ENCODE measurements at places on chromosomes 7 and 10.
A peak's percentile ranks its signal among the peaks of the same experiment; 100 is the strongest.

DNA sequence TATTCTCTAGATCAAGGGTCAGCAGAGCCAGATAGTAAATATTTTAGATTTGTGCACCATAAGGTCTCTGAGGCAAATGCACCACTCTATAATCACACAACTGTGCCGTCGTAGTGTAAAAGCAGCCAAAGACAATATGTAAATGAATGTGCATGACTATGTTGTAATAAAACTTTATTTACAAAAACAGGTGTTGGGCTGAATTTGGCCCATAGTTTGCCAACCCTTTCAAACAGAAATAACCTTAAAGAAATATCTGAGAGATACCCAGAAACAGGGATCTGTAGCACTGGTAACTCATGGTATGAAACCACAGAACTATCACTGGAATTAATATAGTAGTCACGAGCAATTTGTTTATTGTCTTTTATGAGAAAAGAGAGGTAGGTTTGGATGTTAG, 86.0 kb downstream of the ARID5B start:
- H3K4me1 ChIP-seq = peaks cover 18% of the 10 kb centered on the region
- no peaks in the 10 kb centered on the region for H3K36me3 ChIP-seq
- no peaks in the 10 kb centered on the region for H3K27me3 ChIP-seq

GRCh38 chr10:8103543-8103942, 49.1 kb downstream of the GATA3 start:
- H3K27me3 ChIP-seq = no peaks in the 10 kb centered on the region
- H3K4me3 ChIP-seq = no peak overlapping the region
- H3K4me1 ChIP-seq = peaks cover 4% of the 10 kb centered on the region

GRCh38 chr10:133318494-133319127, 9.9 kb downstream of the ZNF511 start:
- H3K27me3 ChIP-seq = no peaks in the 10 kb centered on the region
- DNase-seq = peak; percentile 74
- no peak overlapping the region for H3K27ac ChIP-seq
- H3K4me1 ChIP-seq = no peaks in the 10 kb centered on the region
- no peaks in the 10 kb centered on the region for H3K36me3 ChIP-seq

- H3K36me3 ChIP-seq = no peaks in the 10 kb centered on the region
- H3K27me3 ChIP-seq = no peaks in the 10 kb centered on the region
- H3K4me3 ChIP-seq = no peak overlapping the region
Observed at GRCh38 chr10:112584276-112584675, 137.3 kb downstream of the VTI1A start.

- peak; percentile 11 for DNase-seq
- no peak overlapping the region for H3K27ac ChIP-seq
- H3K36me3 ChIP-seq = no peaks in the 10 kb centered on the region
- H3K27me3 ChIP-seq = peaks cover 5% of the 10 kb centered on the region
- H3K4me3 ChIP-seq = no peak overlapping the region
- H3K4me1 ChIP-seq = peaks cover 5% of the 10 kb centered on the region
Observed at GRCh38 chr10:1706711-1707110, 30.6 kb downstream of the ADARB2 start.

GRCh38 chr7:150410131-150410530, 31.0 kb downstream of the ZNF775 start:
- no peak overlapping the region for H3K27ac ChIP-seq
- H3K4me3 ChIP-seq = no peak overlapping the region
- H3K36me3 ChIP-seq = peaks cover 3% of the 10 kb centered on the region
- DNase-seq = no peak
- H3K4me1 ChIP-seq = peaks cover 17% of the 10 kb centered on the region

GRCh38 chr7:127886248-127886647, 145.0 kb downstream of the LRRC4 start:
- peaks cover 26% of the 10 kb centered on the region for H3K36me3 ChIP-seq
- H3K4me1 ChIP-seq = no peaks in the 10 kb centered on the region
- H3K4me3 ChIP-seq = no peak overlapping the region
- no peaks in the 10 kb centered on the region for H3K27me3 ChIP-seq

DNA sequence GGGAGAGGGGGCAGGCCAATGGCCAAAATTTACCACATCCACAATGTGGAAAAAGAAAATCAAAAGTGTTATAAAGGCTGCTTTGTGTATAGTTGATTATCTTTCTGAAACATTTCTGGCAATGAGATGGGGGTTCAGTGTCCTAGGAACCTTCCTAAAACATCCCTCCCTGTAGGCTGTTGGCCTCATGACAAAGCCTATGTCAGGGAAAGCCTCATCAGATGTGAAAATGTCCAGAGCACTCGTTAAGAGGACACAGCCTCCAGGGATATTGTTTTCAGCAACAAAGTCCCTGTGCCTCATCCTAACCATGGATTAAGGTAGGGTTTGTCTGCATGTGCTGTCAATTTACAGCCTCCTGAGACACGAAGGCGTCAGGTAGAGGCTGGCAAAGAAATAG, 17.0 kb downstream of the SUN3 start:
- H3K27ac ChIP-seq = no peak overlapping the region
- H3K4me1 ChIP-seq = no peaks in the 10 kb centered on the region
- H3K27me3 ChIP-seq = no peaks in the 10 kb centered on the region
- DNase-seq = no peak
- H3K36me3 ChIP-seq = no peaks in the 10 kb centered on the region

- DNase-seq = no peak
- H3K27me3 ChIP-seq = no peaks in the 10 kb centered on the region
- no peak overlapping the region for H3K4me3 ChIP-seq
- H3K36me3 ChIP-seq = no peaks in the 10 kb centered on the region
- H3K4me1 ChIP-seq = no peaks in the 10 kb centered on the region
Observed at GRCh38 chr7:82410461-82410860, 33.1 kb downstream of the CACNA2D1 start.

DNA sequence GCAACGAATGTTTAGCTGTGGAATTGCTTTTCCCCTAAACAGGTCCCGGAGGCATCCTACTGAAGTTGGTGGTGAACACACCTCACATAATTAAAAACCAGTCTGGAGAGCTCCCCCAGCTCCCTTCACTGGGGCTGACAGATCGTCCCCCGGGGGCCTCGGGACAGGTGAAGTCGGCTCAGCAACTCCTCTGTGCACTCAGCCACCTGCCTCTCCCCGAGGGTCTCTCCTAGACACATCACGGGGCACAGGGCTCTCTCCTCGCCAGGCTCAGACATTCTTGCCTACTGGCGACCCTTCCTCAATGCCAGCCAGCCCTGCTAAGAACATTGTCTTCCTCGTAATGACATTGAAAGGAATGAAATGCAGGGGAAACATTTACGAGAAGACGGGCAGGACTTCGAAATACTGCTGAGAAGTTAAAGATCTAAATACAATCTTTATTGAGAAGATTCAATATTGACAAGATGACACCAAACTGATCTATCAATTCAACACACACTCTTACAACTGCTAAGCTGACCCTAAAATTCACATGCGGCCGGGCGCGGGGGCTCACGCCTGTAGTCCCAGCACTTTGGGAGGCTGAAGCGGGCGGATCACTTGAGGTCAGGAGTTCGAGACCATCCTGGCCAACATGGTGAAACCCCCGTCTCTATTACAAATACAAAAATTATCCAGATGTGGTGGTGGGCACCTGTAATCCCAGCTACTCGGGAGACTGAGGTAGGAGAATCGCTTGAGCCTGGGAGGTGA, 88.1 kb upstream of the DNAAF5 start:
- H3K27me3 ChIP-seq = no peaks in the 10 kb centered on the region
- no peak overlapping the region for H3K4me3 ChIP-seq
- no peaks in the 10 kb centered on the region for H3K36me3 ChIP-seq
- no peak for DNase-seq
- no peaks in the 10 kb centered on the region for H3K4me1 ChIP-seq

- H3K27ac ChIP-seq = no peak overlapping the region
- no peak overlapping the region for H3K4me3 ChIP-seq
- no peaks in the 10 kb centered on the region for H3K4me1 ChIP-seq
- no peaks in the 10 kb centered on the region for H3K27me3 ChIP-seq
- no peaks in the 10 kb centered on the region for H3K36me3 ChIP-seq
Observed at GRCh38 chr10:15158448-15158847, 10.0 kb downstream of the NMT2 start.

- no peak overlapping the region for H3K27ac ChIP-seq
- DNase-seq = no peak
- no peak overlapping the region for H3K4me3 ChIP-seq
Observed at GRCh38 chr7:84847790-84848189, 339.1 kb downstream of the SEMA3D start.

DNA sequence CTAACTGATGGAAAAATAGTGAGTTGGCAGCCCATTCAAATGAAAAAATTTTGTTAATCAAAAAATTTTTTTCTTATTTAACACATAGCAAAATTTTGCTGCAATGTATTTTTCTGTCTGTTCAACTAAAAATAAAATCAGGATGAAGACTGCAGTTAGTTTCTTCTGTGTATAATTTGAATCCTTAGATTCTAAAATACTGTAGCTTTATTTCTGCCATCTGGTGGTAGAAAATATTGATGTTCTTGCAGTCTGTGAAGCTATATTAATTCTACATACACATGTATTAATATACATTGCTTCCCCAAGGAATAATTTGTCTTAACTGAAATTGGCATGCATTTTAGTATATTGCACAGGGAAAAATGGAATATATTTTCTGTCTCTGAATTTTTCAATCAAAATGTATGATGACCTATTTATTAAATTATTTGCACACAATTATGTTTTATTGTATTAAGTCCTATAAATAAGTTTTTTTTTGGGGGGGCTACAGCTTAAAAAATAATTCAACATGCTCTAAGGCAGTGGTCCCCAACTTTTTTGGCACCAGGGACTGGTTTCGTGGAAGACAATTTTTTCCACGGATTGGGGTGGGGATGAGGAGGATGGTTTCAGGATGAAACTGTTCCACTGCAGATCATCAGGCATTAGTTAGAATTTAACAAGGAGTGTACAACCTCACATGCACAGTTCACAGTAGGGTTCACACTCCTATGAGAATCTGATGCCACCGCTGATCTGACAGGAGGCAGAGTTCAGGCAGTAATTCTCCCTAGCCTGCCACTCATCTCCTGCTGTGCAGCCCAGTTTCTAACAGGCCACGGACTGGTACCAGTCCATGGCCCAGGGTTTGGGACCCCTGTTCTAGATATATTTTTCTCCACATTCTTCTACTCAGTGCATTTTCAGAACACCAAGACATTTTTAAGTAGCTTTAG, 119.4 kb downstream of the GNAT3 start:
- no peaks in the 10 kb centered on the region for H3K27me3 ChIP-seq
- peak; percentile 68 for DNase-seq

- H3K36me3 ChIP-seq = no peaks in the 10 kb centered on the region
- no peaks in the 10 kb centered on the region for H3K27me3 ChIP-seq
- no peak overlapping the region for H3K27ac ChIP-seq
- no peak overlapping the region for H3K4me3 ChIP-seq
- H3K4me1 ChIP-seq = no peaks in the 10 kb centered on the region
Observed at GRCh38 chr7:82527851-82528250, 84.3 kb upstream of the CACNA2D1 start.

- H3K4me3 ChIP-seq = no peak overlapping the region
- H3K4me1 ChIP-seq = no peaks in the 10 kb centered on the region
- H3K27me3 ChIP-seq = no peaks in the 10 kb centered on the region
- DNase-seq = no peak
- H3K27ac ChIP-seq = no peak overlapping the region
Observed at GRCh38 chr10:85168243-85168642, 839.9 kb downstream of the CCSER2 start.

DNA sequence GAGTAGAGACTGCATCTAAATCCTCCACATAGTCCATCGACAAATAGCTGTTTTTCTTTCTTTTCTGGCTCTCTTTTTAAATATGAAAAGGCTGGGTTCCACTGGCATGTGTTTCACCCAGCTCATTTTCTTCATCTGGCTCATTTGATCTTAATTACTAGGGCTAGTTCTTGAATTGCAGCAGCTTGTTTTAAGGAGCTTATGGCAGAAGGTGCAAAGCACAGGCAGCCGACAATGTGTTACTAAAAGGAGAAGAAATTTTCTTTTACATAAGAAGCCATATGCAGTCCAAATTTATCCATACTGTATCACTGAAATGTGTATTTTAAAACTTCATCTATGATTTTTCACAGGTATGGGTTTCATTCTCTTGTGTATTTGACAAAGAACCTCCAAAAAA, 205.6 kb upstream of the PTER start:
- no peak overlapping the region for H3K4me3 ChIP-seq
- H3K4me1 ChIP-seq = no peaks in the 10 kb centered on the region
- no peaks in the 10 kb centered on the region for H3K27me3 ChIP-seq
- H3K36me3 ChIP-seq = no peaks in the 10 kb centered on the region

DNA sequence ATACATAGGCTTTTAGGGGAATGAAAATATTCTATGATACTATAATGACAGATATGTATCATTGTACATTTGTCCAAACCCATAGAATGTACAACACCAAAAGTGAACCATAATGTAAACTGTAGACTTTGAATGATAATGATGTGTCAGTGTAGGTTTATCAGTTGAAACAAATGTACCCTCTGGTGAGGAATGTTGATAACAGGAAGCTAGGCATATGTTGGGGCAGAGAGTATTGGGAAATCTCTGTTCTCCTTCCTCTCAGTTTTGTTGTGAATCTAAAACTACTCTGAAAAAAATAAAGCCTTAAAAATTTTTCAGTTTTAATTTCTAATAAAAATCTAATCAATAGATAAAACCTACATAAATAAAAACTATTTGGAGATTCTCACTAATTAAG, 36.9 kb downstream of the C1GALT1 start:
- no peaks in the 10 kb centered on the region for H3K4me1 ChIP-seq
- peaks cover 38% of the 10 kb centered on the region for H3K36me3 ChIP-seq
- no peak overlapping the region for H3K4me3 ChIP-seq
- H3K27ac ChIP-seq = no peak overlapping the region

- peaks cover 71% of the 10 kb centered on the region for H3K36me3 ChIP-seq
- no peaks in the 10 kb centered on the region for H3K27me3 ChIP-seq
- no peak overlapping the region for H3K27ac ChIP-seq
- no peak for DNase-seq
- peaks cover 32% of the 10 kb centered on the region for H3K4me1 ChIP-seq
Observed at GRCh38 chr7:155762655-155763054, 49.6 kb downstream of the SHH start.

DNA sequence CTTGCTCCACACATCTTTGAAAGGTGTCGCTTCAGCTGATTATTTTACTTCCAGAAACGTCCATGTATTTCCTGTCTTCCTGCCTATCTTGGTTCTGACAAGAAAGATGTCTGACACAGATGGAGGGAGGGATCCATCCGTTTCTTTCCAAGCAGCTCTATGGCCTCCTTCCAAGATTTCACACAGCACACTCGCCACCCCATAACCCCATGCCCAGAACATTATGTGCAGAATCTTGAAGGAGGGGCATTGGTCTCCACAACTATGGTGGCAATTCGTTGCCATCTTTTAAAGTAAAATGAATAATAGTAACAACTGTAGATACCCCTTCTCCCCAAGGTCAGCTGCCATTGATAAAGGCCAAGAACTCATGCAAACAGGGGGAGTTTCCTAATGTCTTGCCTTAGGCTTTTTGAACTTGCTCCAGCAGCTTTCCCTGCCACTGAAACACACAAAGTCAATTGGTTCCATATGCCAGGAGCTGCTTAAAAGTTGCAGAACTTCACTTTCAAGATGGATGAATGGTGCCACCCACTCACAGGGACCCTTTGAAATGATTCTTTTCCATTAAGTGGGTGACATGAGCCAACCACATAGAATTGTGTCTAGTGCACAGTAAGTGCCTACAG, 60.0 kb downstream of the VSTM4 start:
- H3K36me3 ChIP-seq = no peaks in the 10 kb centered on the region
- no peaks in the 10 kb centered on the region for H3K27me3 ChIP-seq
- DNase-seq = no peak
- H3K4me3 ChIP-seq = no peak overlapping the region
- H3K4me1 ChIP-seq = no peaks in the 10 kb centered on the region
- H3K27ac ChIP-seq = no peak overlapping the region
